IMR-90 (cell line): ENCODE measurements at places on chromosomes 3 and 15.

DNA sequence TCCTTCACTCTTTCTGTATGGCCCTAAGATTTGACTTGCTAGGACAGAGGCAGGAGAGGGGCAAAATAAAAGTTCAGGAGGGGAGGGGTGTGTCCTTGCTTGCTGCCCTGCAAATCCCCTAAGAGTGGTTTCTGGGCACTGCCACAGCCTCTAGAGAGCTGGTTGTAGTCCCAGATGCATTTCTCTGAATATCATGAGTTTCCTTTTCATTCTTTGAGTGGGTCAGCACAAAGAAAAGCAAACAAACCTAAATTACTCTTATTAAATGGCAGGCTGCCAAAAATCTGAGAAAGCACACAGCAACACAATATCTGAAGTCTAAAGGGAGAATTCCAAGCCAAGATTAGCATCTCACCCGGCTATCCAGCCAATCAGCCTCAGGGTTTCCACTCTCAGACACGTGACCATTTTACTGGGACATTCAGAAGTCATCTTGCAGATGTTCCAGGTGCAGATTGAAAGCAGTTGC, 919.3 kb downstream of the TUSC7 start:
- DNase-seq: peak; percentile 92

DNA sequence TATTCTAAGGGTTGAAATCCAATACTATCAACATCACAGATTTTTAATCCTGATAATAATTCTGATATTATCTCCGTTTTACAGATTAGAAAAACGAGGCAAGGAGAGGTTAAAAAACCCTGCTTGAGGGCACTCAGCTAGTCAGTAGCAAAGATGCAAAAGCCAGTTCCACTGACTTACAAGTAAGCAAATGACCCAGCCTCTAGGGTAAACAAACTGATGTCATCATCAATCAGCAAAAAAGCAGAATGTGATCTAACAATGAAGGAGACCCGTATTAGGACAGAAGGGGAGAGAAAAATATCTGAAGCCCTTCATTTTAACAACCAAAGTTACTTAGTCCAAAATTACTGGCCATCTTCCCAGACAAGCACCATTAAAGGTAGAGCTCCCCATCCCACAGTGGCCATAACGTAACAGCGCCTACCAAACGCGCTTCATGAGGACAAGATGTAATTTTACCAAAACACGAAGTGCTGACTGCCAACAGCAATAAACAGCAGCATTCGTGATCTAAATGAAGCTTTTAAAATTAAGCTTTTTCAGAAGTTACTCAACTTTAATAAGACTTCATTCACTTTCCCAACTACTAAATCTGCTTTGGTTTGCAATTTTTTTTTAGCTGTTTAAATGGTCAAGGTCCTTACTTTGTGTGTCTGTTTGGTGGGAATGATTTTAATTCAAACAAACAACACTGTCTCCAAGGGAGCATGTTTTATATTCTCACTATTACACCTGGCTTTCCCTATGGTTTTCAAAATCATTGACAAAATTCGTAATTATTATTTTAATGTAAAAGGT, 176.6 kb downstream of the OSBPL10 start:
- no peak for DNase-seq

DNA sequence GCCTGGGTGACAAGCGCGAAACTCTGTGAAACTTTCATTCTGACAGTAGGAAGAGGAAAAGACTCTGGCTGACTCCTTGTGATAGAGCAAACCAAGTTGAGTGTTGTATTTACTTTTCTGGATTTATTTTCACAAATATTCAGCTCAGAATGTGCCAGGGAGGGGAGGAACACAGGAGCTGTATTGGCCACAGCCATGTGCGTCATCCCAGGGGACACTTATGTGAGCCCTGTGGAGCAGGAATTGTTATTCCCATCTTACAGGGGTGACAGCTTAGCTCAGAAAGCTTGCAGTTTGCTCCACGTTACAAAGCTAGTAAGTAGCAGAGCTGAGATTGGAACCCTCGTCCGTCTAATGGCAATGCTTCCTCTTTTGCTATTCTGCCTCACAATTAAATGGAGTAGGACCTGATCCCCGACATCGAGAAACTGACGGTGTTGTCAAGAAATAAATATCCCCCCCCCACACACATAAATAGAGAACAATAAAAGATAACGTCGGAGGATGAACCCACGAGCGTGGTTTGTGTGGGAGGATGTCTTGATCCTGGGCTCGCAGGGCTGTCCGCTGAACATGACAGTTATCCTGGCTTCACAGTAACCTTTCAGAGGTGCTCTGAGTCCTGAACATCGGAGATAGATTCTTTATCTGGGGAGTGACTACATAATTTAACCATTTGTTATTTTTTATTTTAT, 151.6 kb upstream of the CTDSPL start:
- no peak for DNase-seq

- DNase-seq: no peak
Measured at GRCh38 chr3:98529856-98530459, 1.8 kb upstream of the GPR15 start.

DNA sequence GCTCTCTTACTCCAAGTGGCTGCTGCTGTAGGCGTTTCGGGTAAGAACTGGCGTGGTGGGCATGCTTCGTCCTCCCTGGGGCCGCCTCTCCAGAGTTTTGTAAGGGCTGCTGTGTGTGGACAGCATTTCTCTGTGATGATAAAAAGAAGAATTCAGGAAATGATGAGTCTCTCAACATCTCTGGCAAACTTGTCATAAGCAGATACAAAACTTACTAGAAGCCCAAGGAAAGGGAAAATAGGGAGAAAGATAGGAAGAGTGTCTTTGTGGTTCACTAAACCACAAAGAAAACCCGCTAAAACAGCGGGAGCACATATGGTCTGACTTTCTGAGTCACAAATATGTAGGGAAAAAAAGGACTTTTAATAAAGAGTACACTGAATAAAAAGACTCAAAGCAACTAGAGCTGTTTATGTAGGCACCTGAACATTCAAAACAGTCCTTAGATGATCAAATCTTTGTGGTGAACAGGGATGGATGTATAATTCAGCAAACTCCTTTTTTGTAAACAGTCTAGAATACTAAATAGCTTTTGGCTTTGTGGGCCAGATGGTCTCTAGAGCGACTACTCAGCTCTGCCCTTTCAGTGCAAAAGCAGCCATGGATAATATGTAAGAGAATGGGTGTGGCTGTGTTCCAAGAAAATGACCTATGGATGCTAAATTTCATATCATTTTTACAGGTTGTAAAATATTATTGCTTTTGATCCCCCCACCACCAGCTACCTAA, 60.4 kb upstream of the LMOD3 start:
- DNase-seq: peak; percentile 81

GRCh38 chr3:153008226-153008625, 153.8 kb upstream of the RAP2B start:
- no peak for DNase-seq

DNA sequence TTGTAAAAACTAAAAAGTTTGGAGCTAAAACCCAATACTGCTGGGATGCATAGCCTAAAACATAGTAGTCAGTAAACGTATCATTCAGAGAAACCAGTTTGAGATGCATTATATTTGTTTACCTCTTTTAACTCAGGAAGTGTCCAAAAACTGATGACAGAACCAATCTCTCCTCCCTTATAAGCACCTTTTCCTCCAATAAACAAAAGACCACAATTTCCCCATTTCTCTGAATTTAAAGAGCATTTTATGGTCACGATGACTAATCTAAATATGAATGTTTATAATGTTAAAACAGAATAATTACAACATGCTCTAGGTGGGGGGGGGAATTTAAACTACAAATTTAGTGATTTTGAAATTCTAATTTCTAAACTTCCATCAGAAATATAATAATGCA, 58.5 kb downstream of the CEP63 start:
- peak; percentile 8 for DNase-seq

GRCh38 chr3:32815841-32816438, 1.9 kb upstream of the TRIM71 start:
- no peak for DNase-seq

DNA sequence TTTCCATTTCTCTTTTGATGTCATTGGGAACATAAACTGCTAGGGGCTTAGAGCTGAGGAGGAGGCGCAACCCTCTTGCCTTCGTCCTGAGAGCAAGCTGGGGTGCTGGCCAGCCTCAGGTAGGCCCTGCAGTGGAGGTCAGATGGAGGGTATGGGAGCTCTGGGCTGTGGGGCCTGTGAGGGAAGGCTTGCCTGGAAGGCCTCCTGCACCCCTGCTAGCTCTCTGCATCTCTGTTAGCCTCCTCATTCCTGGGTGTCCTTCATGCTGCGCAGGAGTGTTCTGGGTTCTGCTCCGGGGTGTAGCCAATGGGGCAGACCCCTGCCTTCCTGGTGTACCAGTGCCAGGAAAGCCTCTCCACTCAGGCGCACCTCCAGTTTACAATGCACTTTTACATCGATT, 11.8 kb downstream of the GP5 start:
- no peak for DNase-seq

GRCh38 chr3:69811452-69812401, 72.5 kb downstream of the MITF start:
- no peak for DNase-seq

DNA sequence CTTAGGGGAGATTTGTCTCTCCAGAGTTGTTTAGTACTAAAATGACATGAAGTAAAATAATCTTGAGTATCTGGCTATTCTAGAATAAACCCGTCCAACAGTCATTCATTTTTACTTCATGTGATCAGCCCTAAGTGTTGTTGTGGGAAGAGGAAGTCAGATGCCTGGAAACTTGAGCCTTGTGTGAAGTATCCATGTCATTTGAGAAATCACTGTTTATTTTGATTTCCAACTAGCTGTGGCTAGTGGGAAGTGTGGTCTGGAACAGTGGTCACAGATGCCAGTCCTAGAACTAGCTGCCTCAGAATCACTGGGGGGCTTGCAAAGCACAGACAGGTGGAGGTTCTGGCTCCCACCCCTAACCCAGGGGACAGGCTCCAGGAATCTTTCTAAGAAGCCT, 77.7 kb upstream of the LIMD1 start:
- DNase-seq: peak; percentile 92

GRCh38 chr3:58586776-58587192, 9.6 kb upstream of the FAM107A start:
- no peak for DNase-seq

- DNase-seq: no peak
Measured at GRCh38 chr3:89042236-89042835, 65.1 kb upstream of the EPHA3 start.

DNA sequence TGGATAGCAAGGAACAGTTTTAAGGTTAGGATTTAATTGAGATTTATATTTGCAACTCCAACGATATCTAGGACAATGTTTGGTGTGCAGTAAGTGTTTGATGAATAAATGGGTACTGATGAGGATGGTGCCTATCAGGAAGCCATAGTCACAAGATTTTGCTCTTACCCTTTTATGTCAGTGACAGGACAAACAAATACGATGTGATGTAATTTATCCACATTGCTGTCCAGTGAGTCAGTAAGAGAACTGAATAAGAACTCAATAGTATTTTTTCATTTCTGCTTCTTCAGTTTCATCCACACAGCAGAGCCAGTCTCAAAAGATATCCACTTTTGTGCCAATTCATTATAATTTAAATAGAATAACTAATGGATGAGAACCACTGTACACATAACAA, 18.5 kb downstream of the C3orf85 start:
- no peak for DNase-seq

GRCh38 chr15:83398626-83399025, 48.5 kb upstream of the SH3GL3 start:
- peak; percentile 26 for DNase-seq
